ENCODE measurements at places on chromosomes 11 and 22.
A peak's percentile ranks its signal among the peaks of the same experiment; 100 is the strongest.

DNA sequence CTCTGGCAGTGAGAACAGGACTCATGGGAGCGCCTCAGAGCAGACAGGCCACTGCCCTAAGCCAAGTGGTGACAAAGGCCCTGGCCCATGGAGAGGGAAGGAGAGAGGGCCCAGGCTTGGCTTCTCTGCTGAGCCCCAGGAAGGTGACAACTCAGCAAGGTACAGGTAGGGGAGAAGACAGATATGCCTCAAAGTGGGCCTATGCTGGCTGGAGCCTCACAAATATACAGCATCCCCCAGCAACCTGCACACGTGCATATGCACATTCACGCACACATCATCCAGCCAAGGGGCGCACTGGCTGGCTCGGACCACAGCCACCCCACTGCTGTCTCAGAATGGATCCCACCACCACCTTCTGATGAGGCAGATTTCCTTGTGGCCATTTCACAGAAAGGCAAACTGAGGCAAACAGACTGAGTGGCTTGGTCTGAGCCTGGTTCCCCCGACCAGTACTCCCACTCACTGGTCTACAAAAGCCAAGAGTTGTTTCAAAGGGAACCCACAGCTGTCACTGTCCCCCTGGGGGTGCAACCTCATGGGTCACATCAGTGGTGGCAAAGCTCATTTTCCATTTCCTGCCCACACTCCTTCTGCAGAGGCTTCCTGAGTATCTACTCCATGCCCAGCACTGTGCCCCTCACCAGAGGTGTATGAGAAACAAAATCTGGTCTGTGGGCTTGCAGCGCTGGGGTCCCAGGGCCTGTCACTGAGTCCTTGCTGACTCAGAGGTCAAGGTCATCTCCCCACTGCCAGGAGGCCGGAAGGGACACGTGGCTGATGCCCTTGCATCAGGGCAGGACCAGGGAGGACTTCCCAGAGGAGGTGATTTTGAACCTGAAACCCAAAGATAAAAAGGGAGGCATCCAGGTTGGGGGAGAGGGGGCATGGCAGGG is 67.3 kb upstream of the PRR5 start:
- no peak for DNase-seq

- peak; percentile 52 for DNase-seq
Measured at GRCh38 chr11:44611687-44612434, 46.4 kb downstream of the CD82 start.

- no peak for DNase-seq
Measured at GRCh38 chr22:30871391-30872284, 96.9 kb downstream of the MORC2 start.

- no peak for DNase-seq
Measured at GRCh38 chr11:47508240-47508957, 44.5 kb downstream of the CELF1 start.

DNA sequence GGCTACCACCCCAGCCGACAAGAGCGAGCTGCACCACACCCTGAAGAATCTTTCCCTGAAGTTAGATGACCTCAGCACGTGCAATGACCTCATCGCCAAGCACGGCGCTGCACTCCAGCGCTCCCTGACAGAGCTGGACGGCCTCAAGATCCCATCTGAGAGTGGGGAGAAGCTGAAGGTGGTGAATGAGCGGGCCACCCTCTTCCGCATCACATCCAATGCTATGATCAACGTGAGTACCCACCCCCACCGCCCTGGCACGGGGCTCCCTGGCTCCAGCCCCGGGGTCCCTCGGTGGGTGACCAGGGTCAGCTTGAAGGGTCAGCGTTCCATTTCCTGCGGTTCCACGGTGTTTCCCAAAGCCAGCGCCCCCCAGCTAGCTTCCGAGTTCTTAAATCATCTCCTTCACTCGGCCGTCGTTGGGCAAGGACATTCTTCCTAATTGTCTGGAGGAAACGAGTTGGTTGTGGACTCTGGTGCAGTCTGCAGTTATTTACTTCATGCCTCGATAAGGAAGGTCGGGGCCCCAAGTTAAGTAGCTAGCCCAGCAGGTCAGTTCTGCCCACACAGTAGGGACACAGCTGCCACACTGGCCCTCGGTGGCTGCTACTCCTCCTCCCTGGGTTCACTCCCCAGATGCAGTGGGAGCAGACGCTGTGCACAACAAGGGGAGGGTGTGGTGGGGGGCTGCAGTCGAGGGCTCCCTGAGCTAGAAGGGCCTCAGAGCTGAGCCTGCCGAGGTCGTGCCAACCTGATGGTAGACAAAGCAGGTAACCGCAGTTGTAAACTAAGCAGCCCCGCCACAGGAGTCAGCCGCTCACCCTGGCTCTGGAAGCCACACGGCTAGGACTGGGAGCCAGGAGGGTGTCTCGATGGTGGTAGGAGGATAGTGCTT is 97.9 kb downstream of the MORC2 start:
- no peak for DNase-seq

DNA sequence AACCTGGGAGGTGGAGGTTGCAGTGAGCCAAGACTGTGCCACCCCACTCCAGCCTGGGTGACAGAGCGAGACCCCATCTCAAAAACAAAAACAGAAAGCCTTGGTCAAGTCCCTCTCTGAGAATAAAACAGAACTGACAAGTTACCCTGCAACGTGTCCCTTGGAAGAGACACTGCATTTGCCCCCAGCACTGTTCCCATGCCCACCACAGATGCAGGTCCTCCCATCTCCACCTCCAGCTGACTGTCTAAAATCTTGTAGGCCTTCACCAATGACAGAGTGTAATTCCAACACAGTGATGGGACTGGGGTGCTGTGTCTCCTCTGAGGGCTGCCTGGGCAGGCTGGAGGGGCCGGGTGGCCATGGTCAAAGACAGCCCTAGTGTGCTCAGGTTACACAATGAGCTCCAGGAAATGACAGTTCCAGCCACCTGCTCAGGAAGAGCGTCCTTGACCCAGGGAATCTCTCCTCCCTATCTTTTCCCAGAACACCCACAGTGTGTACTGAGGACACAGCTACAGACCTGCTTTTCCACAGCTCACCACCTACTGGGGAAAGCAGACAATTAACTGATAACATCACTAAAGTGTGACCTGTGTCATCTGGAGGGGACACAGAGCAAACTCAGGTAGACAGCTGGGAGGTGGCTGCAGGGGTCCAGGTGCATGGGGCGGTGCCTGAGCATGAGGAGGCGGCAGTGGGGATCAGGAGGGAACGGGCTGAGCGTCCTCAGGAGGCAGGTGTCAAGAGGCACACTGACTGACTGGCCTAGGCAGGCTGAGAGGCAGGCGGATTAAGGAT is 56.4 kb downstream of the ARFGAP3 start:
- DNase-seq, result no peak

- no peak for DNase-seq
Measured at GRCh38 chr11:636511-637332, at the start of gene DRD4. Gene DRD4, plus strand, starts transcription at chr11:637269. Its CDS starts 36 bp downstream, at chr11:637305.

- no peak for DNase-seq
Measured at GRCh38 chr11:87908086-87908485, 267.2 kb downstream of the RAB38 start.

GRCh38 chr11:76120513-76121101 is 85.7 kb downstream of the WNT11 start:
- DNase-seq, result no peak

DNA sequence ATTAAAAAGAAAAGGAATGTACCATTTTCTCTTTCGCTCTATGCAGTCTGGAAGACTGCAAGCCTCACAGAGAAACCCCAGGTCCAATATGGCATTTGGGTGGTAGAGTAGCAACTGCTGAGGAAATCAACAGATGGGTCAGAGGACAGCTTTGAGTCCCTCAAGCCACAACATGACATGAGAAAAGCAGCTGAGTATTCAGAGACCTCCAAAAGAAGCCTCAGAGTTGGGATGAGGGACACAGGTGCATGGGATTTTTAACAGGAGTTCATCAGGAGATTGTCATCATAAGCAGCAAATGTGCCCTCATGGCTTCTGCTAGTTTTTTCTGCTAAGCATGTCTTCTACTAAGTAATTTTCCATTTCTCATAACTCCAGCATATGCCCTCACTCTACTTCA is 111.6 kb downstream of the BLID start:
- DNase-seq, result no peak

GRCh38 chr11:133910101-133910500 is 46.7 kb downstream of the IGSF9B start:
- no peak for DNase-seq

DNA sequence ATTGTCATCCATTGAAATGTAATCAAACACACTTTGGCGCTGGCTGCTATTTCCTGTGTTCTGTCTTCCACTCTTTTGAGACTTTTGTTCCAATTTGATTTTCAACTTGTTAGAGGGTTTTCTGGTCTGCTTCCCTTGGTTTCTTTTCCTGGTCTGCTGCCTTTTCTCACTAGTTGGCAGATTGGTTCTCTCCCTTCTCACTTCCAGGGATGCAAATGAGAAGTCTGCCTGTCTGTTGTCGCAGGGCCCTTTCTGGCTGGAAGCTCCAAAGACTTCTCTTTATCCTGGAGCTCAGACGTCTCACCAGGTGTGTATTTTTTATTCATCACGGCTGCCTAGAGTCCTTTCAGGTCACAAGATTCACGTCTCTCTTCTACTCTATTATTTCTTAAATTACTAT is 84.0 kb downstream of the RPS6KA4 start:
- no peak for DNase-seq

GRCh38 chr22:42632096-42632495 is 8.3 kb downstream of the ATP5MGL start:
- no peak for DNase-seq

- DNase-seq, result no peak
Measured at GRCh38 chr11:10323793-10324170, 18.9 kb downstream of the ADM start.

- no peak for DNase-seq
Measured at GRCh38 chr11:102446606-102447005, 6.0 kb downstream of the TMEM123 start.

GRCh38 chr11:115674176-115674936 is 170.1 kb upstream of the CADM1 start:
- no peak for DNase-seq

- no peak for DNase-seq
Measured at GRCh38 chr11:69210310-69211035, 54.7 kb downstream of the SMIM38 start.

DNA sequence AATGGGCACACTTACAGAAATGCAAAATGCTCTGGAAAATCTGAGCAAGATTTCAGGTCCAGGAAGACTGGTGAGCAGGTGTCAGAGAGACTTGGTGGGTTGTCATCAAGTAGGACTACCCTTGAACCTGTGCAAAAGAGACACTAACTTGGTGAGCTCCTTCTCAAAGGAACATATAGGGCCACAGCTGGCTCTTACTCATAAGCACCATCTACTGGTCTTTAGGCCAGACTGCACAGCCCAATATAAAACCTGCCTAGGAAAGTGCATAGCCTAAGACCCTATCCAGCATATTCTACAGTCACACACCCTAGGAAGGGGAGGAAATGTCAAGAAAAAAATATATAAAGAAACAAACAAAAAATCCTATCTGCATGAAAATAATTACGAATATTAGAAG is 18.2 kb upstream of the OR10W1 start:
- DNase-seq, result no peak

- DNase-seq, result no peak
Measured at GRCh38 chr22:22176929-22177616, 67.5 kb upstream of the VPREB1 start.

DNA sequence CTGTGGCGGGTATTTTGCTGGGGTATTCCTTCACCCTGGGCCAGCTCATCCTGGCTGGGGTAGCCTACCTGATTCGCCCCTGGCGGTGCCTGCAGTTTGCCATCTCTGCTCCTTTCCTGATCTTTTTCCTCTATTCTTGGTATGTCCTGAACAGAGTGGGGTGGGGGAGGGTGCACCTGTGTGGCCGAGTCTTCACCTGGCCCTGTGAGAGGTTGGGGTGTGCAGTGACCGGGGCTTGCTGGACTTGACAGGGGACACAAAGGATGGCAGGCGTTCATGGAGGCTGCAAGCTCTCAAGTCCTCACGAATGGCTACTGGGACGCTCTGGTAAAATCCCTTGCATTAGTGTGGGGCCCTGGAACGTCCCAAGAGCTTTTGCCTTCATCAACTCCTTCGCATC is 39.3 kb downstream of the CAPN1 start:
- no peak for DNase-seq
